Central memory CD4-positive, alpha-beta T cell (primary cell): ENCODE measurements at places on chromosomes 7 and 10.

DNA sequence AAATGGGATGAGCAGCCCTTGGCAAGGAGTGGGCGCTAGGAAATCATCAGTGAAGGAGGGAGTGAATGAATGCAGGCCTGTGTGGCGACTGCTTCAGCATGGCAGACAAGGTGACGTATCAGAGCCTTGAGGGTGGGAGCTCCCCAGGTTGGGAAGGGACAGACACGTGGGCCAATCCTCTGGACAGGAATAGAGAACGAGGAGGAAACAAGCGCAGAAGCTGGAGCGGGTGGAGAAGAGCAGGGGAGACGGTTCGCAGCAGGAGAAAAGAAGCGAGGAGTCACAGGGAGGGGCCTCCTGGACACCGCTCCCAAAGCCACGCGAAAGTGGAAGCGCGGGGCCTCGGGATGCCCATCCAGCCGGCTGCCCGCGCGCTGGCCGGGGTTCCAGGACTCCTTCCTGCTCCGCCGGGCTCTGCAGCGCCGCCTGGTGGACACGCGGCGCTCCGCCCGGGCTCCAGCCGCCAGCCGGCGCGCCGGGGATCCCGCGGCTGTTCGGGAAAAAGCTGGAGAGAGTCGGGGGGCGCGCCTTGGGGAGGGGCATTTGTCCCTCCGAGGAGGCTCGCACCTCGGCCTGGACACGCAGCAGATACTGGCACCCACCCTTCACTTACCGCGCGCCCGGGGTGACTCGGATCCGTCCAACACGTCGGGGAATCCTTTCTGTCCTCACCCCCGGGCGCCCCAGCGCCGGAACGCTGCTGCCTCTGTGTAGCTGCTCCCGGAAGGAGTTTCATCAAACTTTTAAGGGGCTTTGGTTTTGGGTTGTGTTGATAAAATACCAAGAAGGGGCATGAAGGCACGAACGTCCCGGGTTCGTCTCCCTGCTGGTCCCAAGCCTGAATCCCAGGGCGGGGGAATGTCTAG is 6.3 kb downstream of the ZNF503 start:
- no peak for DNase-seq

GRCh38 chr7:417625-417889 is 102.1 kb downstream of the PDGFA start:
- no peak for DNase-seq

DNA sequence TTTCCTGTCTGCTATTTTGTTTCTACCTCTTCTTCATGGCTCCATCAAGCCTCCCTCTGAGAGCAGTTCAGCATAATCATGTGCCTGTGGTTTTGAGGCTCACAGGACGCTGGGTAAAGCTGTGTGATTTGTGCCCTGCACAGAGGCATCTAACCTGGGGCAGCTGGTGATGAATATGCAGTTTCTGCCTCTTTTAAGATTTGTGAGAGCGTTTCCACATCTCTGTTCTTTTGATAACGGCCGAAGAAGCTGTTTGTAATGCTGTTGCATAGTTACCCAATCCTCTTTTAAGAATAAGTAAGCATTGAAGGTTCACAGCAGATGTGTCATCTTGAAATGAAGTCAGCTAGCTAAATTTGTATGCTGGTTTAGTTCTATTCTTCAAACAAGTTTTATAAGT is 45.2 kb downstream of the PNLIPRP3 start:
- no peak for DNase-seq

DNA sequence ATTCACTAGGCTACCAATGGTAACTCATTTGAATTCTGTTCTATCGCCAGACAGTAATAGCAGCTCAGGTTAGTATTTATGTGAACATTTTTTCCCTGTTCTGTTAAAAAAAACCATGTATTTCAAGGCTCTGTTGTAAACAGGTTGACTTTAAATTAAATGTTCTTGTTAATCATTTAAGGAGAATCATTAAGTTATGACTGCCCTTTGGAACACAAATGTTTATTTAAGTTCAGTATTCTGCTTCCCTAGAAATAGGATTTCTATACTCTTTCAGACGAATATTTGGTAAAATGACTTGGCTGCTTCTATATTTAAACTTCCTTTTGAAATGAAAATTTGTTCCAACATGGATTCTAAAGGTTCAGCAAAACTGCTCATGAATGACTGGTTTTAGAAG is 13.1 kb upstream of the CROT start:
- no peak for DNase-seq

- no peak for DNase-seq
These were observed 270.8 kb downstream of the HTR7 start for GRCh38 chr10:90587081-90587491.

- DNase-seq = no peak
These were observed 4.7 kb downstream of the LRRC4 start for GRCh38 chr7:128026551-128026950.

GRCh38 chr10:71249996-71250395 is 37.6 kb downstream of the UNC5B start:
- no peak for DNase-seq

GRCh38 chr7:101302641-101303101 is 18.9 kb downstream of the IFT22 start:
- no peak for DNase-seq

DNA sequence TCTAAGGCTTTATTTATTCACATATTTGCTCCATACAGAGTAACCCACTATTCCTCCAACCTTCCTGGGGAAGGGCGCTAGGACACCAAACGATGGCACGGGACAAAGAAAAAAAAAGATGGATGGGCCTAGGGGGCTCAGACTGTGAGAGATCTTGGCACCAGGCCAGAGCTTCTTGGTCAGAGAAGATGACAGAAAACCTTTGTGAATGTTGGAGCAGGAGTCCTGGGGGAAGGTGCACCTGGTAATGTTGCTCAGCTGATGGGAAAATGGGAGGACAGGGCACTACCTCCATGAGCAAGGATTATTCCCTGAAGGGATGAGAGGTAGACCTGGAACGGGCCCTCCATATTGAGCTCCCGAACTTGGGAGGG is 1.4 kb upstream of the SH3PXD2A start:
- no peak for DNase-seq

DNA sequence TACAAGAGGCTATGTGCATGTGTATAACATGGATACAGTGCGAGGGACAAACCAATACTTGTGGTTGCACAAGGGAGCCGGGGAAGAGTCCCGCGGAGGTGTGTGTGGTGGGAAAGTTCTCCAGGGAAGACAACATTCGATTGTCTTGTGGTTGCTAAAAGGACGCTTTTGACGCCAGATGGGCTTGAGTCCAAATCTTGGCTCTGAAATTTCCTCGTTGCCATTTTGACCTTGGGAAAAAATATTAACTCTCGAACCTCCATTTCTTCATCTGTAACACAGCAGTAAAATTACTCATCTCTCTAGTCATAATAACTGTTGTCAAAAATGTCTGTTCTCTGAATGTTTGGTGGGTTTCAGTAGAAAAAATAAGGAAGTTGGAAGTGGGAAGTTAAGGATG is 16.5 kb downstream of the PLXDC2 start:
- DNase-seq = no peak

- no peak for DNase-seq
These were observed 23.9 kb downstream of the OPALIN start for GRCh38 chr10:96334616-96335526.

- no peak for DNase-seq
These were observed 96.7 kb downstream of the SFMBT2 start for GRCh38 chr10:7314170-7314569.

- DNase-seq = no peak
These were observed 37.4 kb downstream of the WIPF3 start for GRCh38 chr7:29843726-29844125.

- DNase-seq = peak; percentile 98
These were observed 45.2 kb upstream of the TMEM213 start for GRCh38 chr7:138752518-138753149.

DNA sequence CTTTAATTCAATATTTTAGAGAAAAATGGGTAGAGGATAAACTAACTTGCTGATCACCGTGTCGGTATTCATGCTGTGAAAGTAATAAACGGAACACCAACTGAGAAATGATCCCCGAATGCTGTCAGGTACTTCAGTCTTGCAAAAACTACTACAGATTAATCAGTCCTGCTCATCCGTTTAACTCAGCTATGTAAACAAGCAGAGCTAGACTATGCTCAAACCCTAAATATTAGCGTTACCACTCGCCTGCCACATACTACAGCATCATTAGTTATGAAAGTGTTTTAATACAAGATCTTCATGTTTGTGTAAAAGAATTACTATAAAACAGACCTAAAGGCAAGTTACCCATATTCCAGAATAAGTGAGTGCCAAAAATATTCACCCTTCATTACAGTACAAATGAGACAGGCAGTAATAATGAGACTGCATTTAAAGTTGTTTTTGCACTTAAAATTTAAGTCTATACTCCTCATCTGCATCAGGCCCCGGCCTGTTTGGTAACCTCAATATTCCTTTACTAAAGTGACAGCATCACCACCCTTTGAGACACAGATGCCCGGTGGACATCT is 952 bp downstream of the DNMBP start:
- DNase-seq = no peak

GRCh38 chr10:130866857-130867256 is 444.7 kb downstream of the TCERG1L start:
- DNase-seq = no peak

DNA sequence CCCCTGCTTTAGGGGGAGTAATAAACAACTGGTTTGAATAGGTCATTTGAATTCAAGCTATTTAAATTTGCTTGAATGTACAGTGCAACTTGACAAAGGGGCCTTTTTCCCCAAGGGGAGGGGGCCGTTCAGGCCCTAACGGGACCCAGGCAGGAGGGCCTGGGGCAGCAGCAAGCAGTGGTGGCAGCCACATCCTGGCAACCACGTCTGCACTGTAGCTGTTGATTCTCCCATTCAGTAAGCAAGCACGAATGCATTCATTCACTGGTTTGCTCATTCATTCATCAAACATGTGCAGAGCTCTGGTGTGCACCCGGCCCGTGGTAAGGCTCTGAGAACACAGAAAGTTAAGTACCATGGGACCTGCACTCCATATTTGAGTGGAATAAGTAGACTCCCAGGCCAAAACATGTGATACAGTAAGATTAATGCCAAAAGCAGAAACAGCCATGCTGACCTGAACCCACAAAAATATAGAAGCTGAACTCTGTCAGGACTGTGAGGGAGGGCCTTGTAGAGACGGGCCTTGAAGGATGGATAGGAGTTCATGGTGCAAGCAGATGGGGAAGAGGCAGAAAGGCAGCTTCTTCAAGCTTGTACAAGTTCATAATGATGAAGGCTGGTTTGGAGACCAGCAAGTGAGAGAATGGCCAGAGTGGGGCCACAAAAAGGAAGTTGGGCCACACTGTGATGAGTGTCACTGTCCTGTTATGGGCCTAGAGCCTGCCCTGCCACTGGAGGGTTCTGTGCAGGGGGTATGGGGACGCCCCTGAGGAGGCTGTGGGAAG is 29.3 kb upstream of the C10orf53 start:
- DNase-seq = no peak

DNA sequence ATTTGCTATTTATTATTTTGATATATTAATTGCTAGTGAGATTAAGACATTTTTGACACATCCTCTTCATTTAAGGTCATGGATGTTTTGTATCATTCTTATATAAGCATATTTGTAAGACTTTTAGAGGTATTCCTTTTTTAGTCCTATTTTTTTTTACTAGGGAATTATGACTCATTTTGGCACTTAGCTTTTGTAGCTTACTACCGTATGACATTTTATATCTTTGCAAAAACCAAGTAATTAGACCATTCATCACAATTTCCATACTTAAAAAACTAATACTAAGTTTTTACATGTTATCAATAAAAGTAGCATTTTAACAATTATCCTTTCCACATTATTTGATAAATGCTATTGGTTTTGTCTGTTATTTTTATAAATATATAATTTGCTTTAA is 41.6 kb downstream of the BMPR1A start:
- DNase-seq = no peak

DNA sequence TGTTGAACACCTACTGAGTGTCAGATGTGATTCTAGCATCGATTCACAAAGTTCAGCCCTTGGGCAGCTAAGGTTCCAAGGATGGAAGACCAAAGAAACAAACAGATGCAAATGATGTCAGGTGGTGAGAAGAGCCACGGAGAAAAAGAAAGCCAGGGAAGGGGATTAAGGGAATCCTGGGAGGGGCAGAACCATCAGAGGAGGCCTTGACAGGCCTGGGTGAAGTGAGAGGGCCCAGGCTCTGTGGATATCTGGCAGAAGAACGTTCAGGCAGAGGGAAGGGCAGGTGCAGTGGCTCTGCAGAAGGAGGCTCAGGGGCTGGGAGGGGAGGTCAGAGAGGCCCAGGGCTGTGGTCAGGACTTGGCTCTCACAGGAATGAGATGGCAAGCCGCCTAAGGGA is 90.4 kb downstream of the C10orf105 start:
- DNase-seq = no peak

GRCh38 chr7:93765475-93765874 is 125.1 kb downstream of the TFPI2 start:
- DNase-seq = no peak

DNA sequence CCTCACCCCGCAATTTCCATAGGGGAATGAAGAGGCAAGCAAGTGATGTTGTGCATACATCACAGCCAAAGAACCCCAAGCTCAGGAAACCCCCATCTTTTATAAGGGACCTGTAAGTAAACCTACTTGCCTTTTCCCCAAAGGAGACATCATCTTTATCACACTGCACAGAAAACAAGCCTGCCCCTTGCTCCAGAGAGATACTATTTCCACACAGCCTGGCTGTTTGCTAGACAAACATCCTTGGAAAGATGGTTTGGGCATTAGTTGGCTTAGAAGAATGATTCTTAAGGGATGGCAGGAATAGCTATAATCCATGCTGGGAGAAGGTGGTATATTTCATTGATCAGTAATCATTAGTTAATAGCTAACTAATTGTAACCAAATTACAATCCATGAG is 123.7 kb upstream of the SEC61G start:
- DNase-seq = no peak

GRCh38 chr7:98816241-98816640 is 53.6 kb downstream of the TMEM130 start:
- no peak for DNase-seq

DNA sequence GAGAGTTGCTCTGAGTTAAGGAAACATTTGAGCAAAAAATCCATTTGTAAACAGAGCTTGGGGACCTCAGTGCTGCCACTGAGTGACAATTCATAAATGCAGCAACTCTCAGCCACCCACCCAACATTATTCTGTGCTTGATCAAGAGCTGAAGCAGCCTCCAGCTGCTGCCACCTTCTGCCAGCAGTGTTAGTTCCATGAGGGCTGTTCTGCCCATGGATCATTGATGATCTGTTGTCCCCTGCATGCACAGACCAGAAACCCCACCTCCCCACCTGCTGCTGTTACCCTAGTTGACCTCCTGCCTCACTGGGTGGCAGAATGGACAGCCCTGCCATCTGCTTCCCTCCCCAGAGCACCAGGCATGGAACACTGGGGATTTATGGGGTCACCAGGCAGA is 305.4 kb downstream of the KCNMA1 start:
- no peak for DNase-seq

DNA sequence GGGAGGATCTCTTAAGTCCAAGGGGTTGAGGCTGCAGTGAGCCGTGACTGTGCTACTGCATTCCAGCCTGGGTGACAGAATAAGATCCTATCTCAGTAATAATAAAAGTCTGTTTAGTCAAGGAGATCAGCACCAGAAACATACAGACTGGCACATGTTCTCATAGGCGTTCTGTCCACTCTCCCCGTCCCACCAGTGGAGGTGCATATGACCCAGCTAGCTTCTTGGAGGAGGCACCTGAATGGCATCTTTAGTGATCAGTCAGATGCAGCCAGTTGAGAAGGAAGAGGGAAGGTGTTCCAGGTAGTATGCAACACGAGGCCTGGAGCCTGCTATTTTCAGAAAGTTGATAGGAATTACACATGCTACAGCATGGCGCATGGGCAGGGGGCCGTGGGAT is 45.3 kb upstream of the SVIL start:
- DNase-seq = no peak

GRCh38 chr10:132564690-132565089 is 27.1 kb downstream of the INPP5A start:
- DNase-seq = no peak

- DNase-seq = no peak
These were observed 56.1 kb downstream of the HACD1 start for GRCh38 chr10:17561111-17561510.
